ENCODE measurements at places on chromosomes 5 and 9.
A peak's percentile ranks its signal among the peaks of the same experiment; 100 is the strongest.

- DNase-seq = peak; percentile 81
These were observed 184.2 kb downstream of the EFNA5 start for GRCh38 chr5:107486489-107486888.

GRCh38 chr5:118863345-118863744 lies 125.0 kb downstream of the DTWD2 start:
- DNase-seq = no peak

- DNase-seq = no peak
These were observed 146.4 kb upstream of the TNC start for GRCh38 chr9:115264313-115264712.

DNA sequence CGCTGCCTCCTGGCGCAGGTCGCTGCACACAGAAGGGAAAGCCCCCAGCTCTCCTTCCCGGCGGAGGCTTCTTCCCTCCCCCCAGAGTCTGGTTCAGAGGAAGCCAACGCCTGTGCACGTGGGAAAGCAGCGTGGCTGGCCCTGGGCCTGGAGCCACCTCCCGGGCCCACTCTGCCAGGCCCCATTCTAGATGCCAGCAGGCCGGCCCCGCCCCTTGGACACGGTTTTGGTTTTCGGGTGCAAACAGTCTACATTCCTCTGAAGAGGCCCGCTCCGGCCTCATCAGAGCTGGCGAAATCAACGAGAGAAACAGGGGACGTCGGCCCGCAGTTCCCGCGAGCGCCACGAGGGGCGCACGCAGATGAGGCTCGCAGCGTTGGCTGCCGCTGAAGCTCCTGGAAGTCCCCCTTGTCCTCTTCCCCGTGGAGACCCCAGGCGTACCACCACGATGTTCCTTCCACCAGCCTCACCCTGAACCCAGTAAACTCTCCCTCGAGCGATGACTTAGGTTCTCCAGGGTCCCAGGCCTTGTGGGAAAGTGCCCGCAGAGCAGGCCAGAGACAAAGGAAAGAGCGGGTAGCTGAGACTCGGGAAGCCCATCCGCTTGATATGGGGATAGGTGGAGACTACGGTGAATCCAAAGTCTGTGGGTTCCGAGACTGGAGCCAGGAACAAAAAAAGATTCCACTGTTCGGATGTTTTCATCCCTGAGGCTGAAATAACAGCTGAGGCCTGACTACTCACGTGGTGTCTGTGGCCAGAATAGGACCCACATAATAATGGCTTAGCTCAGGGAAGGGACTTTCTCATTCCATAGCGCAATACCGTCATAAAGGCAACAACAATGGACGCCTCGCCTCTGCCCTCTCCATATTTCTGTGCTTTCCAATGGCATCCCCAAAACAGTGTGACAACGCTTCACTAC lies 64.2 kb downstream of the KLF4 start:
- peak; percentile 75 for DNase-seq

Data from activated CD8-positive, alpha-beta T cell treated with anti-CD3 and anti-CD28 coated beads for 36 hours (primary cell).